ENCODE measurements at places on chromosomes 6 and 20. TPM values are rescaled to one million over a fixed set of nuclear protein-coding genes. Genes with fewer than 3 reads are reported as not detected.

RBM12 gene
- 65.4 TPM for total RNA-seq

AFG1L gene
- total RNA-seq = 6.0 TPM

ZC3H12D gene
- total RNA-seq = 0.09 TPM

LY6G6D gene
- not detected for total RNA-seq

CAPN11 gene
- total RNA-seq = not detected

SIRPB2 gene
- total RNA-seq = not detected

CST7 gene
- total RNA-seq = not detected

KIF25 gene
- not detected for total RNA-seq

HUS1B gene
- 0.65 TPM for total RNA-seq

BPHL gene
- 14.8 TPM for total RNA-seq

LATS1 gene
- total RNA-seq = 33.4 TPM

CTSZ gene
- 51.0 TPM for total RNA-seq

MUC22 gene
- total RNA-seq = not detected

MEP1A gene
- not detected for total RNA-seq

SLC12A5 gene
- total RNA-seq = not detected

FAM209B gene
- not detected for total RNA-seq

PLCG1 gene
- total RNA-seq = 38.0 TPM

EMILIN3 gene
- not detected for total RNA-seq

TREM2 gene
- total RNA-seq = not detected

C20orf141 gene
- total RNA-seq = not detected

HMGN3 gene
- total RNA-seq = 42.3 TPM

SLC2A10 gene
- total RNA-seq = 37.4 TPM

TCP11 gene
- total RNA-seq = not detected

GJA10 gene
- not detected for total RNA-seq

PKIG gene
- 134 TPM for total RNA-seq

POU5F1 gene
- total RNA-seq = not detected

REM1 gene
- not detected for total RNA-seq

PROKR2 gene
- not detected for total RNA-seq

RAB44 gene
- total RNA-seq = not detected

TTK gene
- 35.9 TPM for total RNA-seq

CFAP61 gene
- total RNA-seq = 0.18 TPM

CST4 gene
- total RNA-seq = not detected

BEND6 gene
- total RNA-seq = 34.8 TPM

TPD52L2 gene
- 100 TPM for total RNA-seq

BACH2 gene
- total RNA-seq = 0.65 TPM

Measured in fibroblast of the aortic adventitia (primary cell).